ENCODE measurements at places on chromosomes 16 and 17. TPM values are rescaled to one million over a fixed set of nuclear protein-coding genes. Genes with fewer than 3 reads are reported as not detected.

DNA sequence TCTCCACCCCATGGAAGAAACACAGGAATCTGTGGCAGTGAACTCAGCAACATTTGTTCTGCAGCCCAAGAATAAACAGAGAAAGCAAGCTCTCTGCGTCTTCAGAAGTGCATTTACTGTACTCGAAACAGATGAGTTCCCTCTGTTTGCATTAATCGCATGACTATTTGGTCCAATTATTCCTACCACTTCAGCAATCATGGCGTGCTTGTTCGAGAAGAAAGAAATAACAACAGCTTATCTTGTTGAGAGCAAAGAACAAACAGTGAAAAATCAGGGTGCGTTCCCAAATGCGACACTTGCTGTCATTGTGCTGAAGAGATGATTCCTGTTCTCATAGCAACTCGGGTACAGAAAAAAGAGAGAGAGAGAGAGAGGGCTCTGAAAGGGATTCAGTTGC is 445.3 kb upstream of the MAF start:
- H3K27ac ChIP-seq: no peak overlapping the region
- H3K36me3 ChIP-seq: no peaks in the 10 kb centered on the region
- H3K27me3 ChIP-seq: peaks cover 11% of the 10 kb centered on the region
- DNase-seq: no peak

GRCh38 chr16:13453938-13454553 is 465.9 kb upstream of the ERCC4 start:
- H3K27me3 ChIP-seq: no peaks in the 10 kb centered on the region
- no peak overlapping the region for H3K4me3 ChIP-seq
- H3K27ac ChIP-seq: no peak overlapping the region
- no peak for DNase-seq
- no peaks in the 10 kb centered on the region for H3K4me1 ChIP-seq

GRCh38 chr16:88636488-88637265 is 1.7 kb upstream of the IL17C start:
- peaks cover 9% of the 10 kb centered on the region for H3K36me3 ChIP-seq
- no peak overlapping the region for H3K27ac ChIP-seq
- H3K4me1 ChIP-seq: peaks cover 66% of the 10 kb centered on the region
- peaks cover 35% of the 10 kb centered on the region for H3K27me3 ChIP-seq

GRCh38 chr17:32583053-32583452 is 96.3 kb downstream of the CDK5R1 start:
- H3K27me3 ChIP-seq: no peaks in the 10 kb centered on the region
- H3K4me1 ChIP-seq: no peaks in the 10 kb centered on the region
- no peaks in the 10 kb centered on the region for H3K36me3 ChIP-seq
- H3K27ac ChIP-seq: no peak overlapping the region
- no peak for DNase-seq
- H3K4me3 ChIP-seq: no peak overlapping the region

DNA sequence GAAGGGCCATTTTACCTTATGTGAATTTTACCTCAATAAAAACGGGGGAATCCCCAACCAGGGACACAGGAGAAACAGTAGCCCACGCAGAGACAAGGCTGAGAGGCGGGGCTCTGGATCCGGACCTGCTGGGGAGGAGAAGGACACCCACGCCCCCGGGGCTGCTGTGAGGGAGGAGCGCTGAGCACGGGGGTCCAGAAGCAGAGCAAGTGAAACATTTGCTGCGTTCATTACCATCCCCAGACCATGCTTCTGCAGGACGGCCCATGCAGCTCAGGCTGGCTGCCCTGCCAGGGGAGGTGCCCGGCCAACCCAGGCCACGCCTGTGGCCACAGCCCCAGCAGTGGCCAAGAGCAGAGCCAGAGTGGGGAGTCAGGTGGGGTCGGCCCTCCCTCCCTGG is 50.0 kb downstream of the KCNJ18 start:
- H3K4me1 ChIP-seq: no peaks in the 10 kb centered on the region
- H3K36me3 ChIP-seq: no peaks in the 10 kb centered on the region
- H3K27me3 ChIP-seq: no peaks in the 10 kb centered on the region
- no peak overlapping the region for H3K27ac ChIP-seq
- DNase-seq: no peak
- H3K4me3 ChIP-seq: no peak overlapping the region

GRCh38 chr16:24820522-24820921 is 25.2 kb upstream of the SLC5A11 start:
- H3K4me3 ChIP-seq: no peak overlapping the region
- H3K4me1 ChIP-seq: no peaks in the 10 kb centered on the region
- no peak for DNase-seq
- no peaks in the 10 kb centered on the region for H3K27me3 ChIP-seq
- H3K36me3 ChIP-seq: peaks cover 95% of the 10 kb centered on the region
- no peak overlapping the region for H3K27ac ChIP-seq

- H3K27ac ChIP-seq: no peak overlapping the region
- no peak for DNase-seq
- H3K27me3 ChIP-seq: no peaks in the 10 kb centered on the region
- H3K4me1 ChIP-seq: peaks cover 32% of the 10 kb centered on the region
- H3K4me3 ChIP-seq: no peak overlapping the region
These were observed 14.7 kb downstream of the CYBC1 start for GRCh38 chr17:82435601-82436583.

- no peaks in the 10 kb centered on the region for H3K4me1 ChIP-seq
- no peaks in the 10 kb centered on the region for H3K36me3 ChIP-seq
- DNase-seq: no peak
- no peaks in the 10 kb centered on the region for H3K27me3 ChIP-seq
These were observed 10.3 kb upstream of the MED13 start for GRCh38 chr17:62075308-62075815.

DNA sequence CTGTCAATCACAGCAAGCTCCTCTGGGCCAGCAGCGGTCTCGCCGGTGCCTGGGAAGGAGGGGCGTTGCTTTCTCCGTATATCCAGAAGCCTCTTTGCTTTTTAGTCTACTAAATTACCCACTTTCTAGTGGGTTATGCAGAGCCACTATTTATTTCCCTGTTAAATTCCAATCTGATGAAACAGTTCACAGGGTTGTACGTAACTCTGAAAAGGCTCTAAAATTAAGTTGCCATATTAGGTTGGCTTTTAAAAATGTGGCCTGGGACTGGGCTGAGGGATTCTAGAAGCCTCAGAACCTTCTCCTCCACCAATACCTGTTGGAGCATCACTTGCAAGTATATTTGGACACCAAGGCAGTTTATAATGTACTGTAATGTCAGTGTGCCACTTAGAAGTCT is 27.2 kb downstream of the MARCHF10 start:
- no peak overlapping the region for H3K27ac ChIP-seq
- H3K36me3 ChIP-seq: no peaks in the 10 kb centered on the region
- no peak overlapping the region for H3K4me3 ChIP-seq
- no peaks in the 10 kb centered on the region for H3K27me3 ChIP-seq
- no peaks in the 10 kb centered on the region for H3K4me1 ChIP-seq
- no peak for DNase-seq

DNA sequence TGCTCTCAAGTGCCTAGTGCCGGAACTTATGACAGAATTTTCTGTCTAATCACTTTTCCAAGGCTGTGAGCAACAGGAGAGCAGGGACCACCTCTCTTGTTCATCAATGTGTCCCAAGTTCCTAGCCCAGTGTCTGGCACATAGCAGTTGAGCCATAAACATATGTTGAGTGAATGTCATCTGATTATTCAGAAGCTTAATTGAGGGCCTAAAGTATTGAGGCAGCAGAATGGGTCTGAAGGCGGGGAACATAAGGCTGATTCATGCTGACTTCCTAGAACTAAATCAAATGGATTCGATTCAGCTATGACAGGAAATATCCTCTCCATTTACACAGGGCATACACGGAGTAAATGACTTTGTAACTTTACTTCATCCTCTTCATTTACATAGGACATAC is 438.0 kb upstream of the ZFHX3 start:
- no peak overlapping the region for H3K27ac ChIP-seq
- H3K4me3 ChIP-seq: no peak overlapping the region
- no peaks in the 10 kb centered on the region for H3K36me3 ChIP-seq
- H3K4me1 ChIP-seq: no peaks in the 10 kb centered on the region
- no peaks in the 10 kb centered on the region for H3K27me3 ChIP-seq

TEKT3 gene
- 0.46 TPM for total RNA-seq

GPR179 gene
- total RNA-seq: 0.06 TPM

TBC1D26 gene
- total RNA-seq: not detected

C16orf92 gene
- total RNA-seq: not detected

ADAM11 gene
- total RNA-seq: 0.79 TPM
